ENCODE measurements at places on chromosomes 1 and 21.

DNA sequence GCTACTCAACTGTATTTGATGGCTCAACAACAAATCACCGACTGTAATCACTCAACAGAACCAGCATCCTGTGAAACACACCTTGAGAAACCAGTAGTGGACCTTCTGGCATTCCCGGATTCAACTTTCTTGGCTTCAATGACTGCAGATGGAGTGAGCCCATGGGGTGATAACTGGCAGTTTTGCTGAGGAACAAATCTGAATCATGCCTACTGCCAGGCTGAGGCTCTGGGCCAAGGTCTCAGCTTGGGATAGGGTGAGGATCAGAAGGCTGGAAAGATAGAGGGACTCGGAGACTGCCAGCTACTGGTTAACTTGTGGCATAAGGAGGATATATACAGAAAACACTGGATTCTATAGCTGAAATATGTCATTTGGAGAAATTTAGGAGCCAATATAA lies 63.5 kb upstream of the DIRAS3 start:
- DNase-seq: no peak

- no peak for DNase-seq
Observed at GRCh38 chr1:90357995-90358394, 359.1 kb downstream of the BARHL2 start.

- DNase-seq: no peak
Observed at GRCh38 chr21:18368205-18368604, 35.4 kb downstream of the TMPRSS15 start.

GRCh38 chr1:182080955-182081582 lies 19.6 kb upstream of the ZNF648 start:
- no peak for DNase-seq

DNA sequence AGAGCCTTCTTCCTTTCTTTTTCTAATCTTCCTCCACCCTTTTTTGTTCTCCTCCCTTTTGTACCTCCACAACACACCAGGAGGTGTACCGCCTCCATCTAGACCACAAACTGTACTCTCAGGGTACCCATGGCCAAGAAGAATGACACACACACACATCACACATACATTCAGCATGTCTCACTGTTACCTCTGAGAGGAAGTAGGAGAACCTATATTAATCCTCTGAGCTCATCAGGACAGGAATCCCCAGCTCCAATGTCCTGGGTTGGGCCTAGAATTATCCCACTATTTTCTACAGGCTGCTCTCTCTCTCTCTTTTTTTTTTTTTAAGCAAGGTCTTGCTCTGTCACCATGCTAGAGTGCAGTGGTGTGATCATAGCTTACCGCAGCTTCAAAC lies 36.7 kb downstream of the ATP2B4 start:
- DNase-seq: no peak

DNA sequence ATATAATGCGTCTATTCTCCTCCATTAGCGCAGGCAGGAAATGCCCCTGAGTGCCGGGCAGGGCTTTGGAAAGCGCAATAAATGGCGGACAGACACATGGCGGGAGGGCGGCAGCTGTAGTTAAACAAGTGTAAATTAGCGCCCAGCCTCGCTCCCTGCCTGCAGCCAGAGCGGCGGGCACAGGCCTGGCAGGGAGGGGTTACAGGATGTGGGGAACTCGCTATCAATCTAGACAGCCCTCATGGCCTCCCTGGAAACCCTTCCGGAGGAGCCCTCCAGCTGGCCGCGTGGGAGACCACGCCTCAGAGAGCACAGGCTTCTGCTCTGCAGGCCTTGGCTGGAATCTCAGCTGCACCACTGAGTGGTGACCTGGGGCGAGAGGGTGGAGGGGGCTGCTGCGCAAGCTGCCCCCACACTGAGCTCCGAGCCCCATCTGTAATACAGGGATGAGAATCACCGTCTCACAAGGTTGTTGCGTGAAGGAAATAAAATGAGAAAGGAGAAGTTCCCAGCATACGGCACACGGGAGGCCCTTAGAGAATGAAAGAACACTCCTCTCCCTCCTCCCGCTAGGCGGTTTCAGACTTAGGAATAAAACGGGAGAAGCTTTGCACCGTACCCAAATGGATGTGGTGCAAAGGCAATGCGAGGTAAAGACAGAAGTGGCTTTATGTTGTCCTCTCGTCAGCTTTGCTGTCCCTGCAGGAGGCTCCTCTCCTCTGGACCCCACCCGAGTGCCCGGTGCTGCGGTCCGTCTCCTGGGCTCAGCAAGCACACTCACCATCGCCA lies 167.2 kb upstream of the POU3F1 start:
- DNase-seq: no peak

DNA sequence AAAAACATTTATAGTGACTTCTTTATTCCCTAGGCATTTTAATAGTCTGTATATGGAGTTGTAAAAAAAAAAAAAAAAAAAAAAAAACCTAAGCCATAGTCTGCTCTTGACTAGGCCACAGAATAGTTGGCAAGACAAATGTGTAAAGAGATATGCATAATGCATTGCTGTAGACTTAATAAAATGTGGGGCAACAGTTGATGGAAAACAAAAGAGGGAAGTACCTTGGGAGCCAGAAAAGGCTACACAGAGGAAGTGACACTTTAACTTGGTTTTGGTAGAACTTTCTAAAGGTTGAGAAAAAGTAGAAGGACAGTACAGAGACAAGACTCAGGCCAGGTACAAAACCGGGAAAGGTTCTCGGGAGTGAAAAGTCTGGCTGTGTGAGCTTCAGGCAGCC lies 802.9 kb upstream of the ADAMTS5 start:
- no peak for DNase-seq

- peak; percentile 36 for DNase-seq
Observed at GRCh38 chr1:3671371-3672180, 19.3 kb downstream of the TP73 start.

DNA sequence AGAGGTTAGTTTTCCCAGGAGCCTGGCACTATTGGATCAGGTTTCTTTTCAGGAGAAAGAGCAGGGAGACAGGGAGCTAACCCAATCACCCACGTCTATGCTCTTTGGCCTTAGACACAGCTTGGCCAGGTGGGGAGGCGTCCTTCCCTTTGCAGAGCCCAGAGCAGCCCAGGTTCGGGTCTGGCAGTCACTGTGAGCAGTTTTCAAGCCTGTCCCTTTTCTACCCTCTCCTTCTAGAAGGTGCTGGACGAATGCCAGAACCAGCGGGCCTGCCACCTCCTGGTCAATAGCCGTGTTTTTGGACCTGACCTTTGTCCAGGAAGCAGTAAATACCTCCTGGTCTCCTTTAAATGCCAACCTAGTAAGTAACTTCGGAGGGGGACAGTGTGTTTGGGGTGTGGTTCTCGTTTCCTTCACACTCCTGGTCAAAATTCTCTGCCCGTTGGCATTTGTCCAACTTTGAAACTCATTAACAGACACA lies 44.9 kb downstream of the EVA1C start:
- DNase-seq: peak; percentile 62

- DNase-seq: no peak
Observed at GRCh38 chr1:241391926-241392710, 35.1 kb upstream of the RGS7 start.

DNA sequence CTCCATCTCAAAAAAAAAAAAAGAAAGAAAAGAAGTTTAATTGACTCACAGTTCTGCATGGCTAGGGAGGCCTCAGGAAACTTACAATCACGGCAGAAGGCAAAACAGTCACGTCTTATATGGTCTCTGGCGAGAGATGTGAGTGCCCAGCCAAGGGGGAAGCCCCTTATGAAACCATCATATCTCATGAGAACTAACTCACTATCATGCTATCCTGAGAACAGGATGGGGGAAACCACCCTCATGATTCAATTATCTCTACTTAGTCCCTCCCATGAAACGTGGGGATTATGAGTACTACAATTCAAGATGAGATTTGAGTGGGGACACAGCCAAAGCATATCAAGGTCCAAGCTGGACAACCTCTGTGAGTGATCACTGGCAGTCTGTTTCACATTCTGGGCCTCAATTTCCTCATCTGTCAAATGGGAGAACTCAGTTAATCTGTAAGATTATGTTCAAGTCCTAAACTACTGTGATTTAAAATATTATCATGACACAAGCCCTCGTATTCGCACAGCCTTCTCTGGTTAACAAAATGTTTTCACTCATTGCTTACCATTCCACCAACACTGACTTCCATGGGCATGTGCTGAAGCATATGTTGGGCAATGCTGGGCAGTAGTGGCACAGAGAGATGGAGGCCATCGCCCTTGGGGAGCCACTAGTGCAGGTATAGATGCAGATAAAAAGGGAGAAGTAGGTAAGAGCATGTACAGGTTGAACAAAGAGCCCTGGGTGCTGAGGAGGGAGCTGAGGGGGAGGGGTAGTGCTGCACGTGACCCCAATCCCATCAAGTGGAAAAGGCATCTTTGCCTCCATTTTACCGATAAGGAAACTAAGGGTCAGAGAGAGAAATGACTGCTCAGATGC lies 46.2 kb upstream of the SLC2A1 start:
- no peak for DNase-seq

GRCh38 chr1:20587661-20588053 lies 1.2 kb upstream of the CDA start:
- DNase-seq: no peak

- no peak for DNase-seq
Observed at GRCh38 chr1:173545688-173546087, 57.2 kb downstream of the SLC9C2 start.

GRCh38 chr1:79792219-79792930 lies 785.8 kb upstream of the ADGRL4 start:
- no peak for DNase-seq

- DNase-seq: no peak
Observed at GRCh38 chr1:232533328-232533727, 96.6 kb downstream of the SIPA1L2 start.

- no peak for DNase-seq
Observed at GRCh38 chr21:25186273-25186672, 421.0 kb downstream of the MRPL39 start.

All from aorta (tissue), 5 donors.